ENCODE measurements at places on chromosomes 3 and 15.

DNA sequence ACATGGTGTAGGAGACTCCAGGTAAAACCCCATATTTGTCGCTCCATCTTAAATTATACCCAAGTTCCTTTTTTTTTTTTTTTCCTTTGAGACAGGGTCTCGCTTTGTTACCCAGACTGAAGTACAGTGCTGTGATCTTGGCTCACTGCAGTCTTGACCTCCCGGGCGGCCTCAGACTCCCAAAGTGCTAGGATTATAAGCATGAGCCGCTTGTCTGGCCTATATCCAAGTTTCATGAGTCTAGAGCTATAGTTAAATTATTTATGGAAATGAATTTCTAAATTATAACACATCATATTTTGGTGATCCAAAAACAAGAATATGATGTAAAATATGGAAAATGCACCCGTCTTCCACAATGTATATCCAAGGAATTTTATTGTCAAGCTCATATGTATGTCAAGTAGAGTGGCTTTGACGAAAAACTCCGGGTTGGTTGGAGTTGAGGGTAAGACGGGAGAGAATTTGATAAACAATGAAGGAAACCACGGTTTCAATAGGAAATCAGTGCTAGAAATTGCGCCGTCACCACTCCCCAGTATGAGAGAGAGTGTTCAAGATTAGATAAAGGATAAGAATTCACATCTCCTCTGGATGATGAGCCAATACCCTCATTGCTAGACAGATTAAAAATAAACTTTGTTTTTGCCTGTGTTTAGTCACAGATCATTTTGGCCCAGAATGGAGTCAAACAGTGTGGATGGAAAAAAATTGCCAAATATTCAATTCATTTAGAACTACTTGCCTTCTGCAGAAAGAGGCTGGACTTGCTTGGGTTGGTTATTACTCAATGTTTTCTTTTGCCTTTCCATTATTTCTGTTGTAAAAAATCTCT, 209.2 kb upstream of the NR2F2 start:
- no peak for DNase-seq

DNA sequence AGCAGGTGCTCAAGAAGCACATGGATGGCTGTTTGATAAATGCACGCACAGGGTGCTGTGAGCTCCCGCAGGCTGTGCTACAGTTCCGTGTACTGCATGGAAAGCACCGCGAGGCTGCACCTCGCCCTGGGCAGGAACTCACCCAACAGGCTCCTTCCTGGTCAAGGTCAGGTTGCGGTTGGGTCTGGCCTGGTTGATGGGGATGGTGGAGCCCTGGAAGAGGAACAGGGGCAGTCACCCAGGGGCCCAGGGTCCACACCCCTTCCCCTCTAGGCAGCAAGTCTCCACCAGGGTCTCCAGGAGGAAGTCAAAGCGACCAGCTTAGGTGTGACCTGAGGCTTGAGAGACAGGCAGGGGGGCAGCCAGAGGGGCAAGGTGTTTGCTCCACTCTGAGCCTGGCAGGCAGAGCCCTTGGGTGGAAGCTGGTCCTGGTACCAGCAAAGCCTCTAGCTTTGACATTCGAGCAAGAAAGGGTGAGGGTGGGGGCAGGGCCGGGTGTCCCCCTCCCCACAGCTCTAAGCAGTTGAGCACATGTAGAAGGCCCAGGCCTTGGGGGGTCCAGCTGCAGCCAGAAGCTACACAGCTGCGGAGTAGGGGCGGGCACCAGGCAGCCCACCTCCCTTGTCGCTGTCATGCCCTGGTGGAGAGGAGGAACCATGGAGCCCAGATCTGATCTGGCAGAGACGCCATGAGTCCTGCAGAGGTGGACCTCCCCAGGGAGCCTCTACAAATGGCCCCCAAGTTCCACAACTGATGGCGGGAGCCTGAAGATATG, 46.3 kb upstream of the SLC41A3 start:
- no peak for DNase-seq

- no peak for DNase-seq
Measured at GRCh38 chr3:97037294-97037943, 223.0 kb downstream of the EPHA6 start.

GRCh38 chr15:58222679-58223078, 84.5 kb downstream of the AQP9 start:
- no peak for DNase-seq

DNA sequence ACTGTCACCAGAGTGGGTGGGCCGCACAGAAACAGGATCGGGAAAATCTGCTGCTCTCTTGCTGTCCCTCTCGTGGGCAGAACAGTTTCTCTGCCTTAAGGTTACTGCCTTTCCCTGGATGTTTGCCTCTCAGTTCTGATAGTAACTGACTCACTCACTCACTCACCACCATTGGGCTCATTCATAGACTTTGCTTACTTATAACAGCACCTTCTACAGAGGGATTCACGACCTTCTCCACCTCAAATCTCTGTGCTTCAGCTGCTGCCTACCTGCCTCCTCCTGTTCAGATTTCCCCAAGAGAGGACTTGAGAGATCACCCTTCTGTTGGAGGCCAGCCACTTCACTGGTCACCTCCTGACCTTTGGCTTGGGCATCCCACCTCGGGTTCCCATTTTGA, 147.7 kb upstream of the ICE2 start:
- DNase-seq, result no peak

GRCh38 chr15:35120173-35120572, 35.1 kb upstream of the NANOGP8 start:
- DNase-seq, result no peak
